Natural killer cell (primary cell): ENCODE measurements at places on chromosomes 13 and 19.

- DNase-seq = peak; percentile 54
These were observed 587 bp downstream of the S1PR4 start for GRCh38 chr19:3178973-3179738.

DNA sequence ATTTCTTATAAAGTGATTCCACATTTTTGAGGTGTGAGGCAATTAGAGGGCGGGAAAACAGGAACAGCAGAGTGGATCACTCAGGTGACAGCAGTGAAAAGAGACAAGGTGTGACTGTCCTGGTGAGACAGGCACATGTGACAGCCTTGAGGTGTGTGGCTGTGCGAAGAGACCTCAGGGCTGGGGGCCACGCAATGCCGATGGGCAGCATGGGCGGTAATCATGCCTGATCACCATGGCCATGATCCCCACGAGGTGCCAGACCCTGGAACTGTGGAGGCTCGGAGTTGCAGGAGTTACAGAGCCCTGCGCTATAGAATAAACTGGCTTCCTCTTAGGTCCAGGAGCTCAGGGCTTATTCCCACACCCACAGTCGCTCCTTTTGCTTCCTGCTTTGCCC lies 2.0 kb downstream of the SPACA6 start:
- DNase-seq = no peak

DNA sequence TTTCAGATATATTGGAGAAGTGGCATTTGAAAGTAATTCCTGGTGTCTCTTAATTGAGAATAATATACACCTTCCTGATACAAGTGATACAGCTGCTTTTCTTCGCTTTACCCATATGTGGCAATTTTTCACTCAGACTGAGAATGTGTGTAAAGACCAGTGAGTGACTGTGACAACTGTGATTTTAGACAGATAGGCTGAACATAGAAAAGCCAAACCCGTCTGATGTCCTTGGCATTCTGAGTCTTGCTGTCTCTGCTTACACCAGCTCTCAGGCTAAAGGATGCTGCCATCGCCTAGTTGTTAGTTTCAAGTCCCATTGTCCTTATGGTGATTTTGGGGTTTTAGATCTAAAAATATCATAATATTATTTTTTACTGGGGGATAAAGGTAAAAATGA lies 492.6 kb downstream of the RFC3 start:
- no peak for DNase-seq

DNA sequence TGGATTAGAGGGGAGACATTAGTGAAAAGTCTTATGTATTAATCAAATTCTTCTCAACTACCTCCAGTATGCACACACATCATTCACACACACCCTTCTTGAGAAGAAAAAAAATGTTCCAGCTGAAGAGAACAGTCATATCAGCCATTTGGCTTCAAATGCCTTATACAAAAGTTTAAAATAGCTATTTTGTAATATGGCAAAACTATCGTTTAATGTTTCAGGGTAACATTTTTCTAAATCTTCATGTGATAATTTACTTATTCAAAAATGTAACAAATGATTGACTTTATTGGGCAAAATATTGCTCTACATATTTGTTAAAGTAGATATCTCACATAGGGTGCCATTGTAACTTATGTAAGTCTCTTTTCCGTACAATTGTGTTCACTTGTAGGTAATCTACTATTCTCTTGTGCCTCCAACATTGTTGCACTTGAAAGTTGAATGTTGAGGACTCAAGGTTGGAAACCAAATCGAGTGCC lies 13.6 kb downstream of the ZIC2 start:
- peak; percentile 11 for DNase-seq

DNA sequence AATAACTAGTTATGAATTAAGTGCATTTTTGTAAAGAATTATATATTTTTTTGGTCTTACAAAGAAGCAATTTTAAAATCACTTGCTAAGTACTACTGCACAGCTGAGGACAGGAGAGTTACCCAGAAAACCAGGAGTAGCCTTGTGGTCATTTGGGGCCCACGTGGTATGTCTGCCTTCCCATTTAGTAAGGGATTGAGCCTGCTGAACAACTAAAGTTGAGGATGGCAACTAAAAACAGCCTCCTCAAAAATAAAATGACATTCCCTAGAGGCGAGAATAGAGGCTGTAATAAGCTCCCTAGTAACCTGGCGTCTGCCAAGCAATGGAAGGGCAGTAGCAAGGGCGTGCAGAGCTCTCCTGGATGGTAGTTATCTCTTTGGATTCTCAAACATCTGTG lies 36.3 kb downstream of the DOCK9 start:
- no peak for DNase-seq

GRCh38 chr19:33414667-33415605 lies 41.4 kb downstream of the CEBPG start:
- no peak for DNase-seq

DNA sequence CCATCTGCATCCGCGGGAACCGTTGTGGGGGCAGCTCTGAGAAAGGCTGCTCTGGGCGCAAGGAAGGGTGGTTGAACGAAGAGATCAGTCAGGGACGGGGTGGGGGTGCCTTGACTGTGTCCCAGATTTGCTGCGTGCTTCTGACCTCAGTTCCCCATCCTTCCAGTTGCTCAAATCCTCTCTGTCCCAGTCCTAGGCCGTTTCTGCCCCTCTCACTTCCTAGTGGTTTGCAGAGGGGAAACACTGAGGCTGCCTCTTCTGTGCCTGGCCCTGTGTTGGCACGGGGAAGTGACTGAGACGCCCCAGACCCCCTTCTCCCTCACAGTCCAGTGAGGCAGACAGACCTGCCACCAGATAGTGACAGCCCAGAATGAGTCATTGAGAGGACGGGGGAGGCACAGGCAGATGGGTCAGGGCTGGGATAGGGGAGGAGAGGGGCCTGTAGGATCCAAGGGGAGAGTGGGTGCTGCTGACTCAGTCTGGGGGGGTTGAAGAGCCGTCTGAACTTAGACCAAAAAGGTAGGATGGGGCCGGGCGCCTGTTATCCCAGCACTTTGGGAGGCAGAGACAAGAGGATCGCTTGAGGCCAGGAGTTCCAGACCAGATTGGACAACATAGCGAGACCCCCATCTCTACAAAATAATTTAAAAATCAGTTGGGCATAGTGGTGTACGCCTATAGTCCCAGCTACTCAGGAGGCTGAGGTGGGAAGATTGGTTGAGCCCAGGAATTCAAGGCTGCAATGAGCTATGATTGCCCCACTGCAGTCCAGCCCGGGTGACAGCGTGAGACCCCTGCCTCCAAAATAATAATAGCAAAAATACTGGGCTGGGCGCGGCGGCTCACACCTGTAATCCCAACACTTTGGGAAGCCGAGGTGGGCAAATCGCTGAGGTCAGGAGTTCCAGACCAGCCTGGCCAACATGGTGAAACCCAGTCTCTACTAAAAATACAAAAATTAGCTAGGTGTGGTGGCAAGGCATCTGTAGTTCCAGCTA lies 26.5 kb downstream of the NUMBL start:
- peak; percentile 24 for DNase-seq

- DNase-seq = peak; percentile 86
These were observed 1.1 kb upstream of the ZNF763 start for GRCh38 chr19:11963566-11964355.

GRCh38 chr13:25453850-25454365 lies 82.1 kb downstream of the ATP8A2 start:
- no peak for DNase-seq

GRCh38 chr13:99354371-99354951 lies 47.3 kb upstream of the GPR183 start:
- no peak for DNase-seq

DNA sequence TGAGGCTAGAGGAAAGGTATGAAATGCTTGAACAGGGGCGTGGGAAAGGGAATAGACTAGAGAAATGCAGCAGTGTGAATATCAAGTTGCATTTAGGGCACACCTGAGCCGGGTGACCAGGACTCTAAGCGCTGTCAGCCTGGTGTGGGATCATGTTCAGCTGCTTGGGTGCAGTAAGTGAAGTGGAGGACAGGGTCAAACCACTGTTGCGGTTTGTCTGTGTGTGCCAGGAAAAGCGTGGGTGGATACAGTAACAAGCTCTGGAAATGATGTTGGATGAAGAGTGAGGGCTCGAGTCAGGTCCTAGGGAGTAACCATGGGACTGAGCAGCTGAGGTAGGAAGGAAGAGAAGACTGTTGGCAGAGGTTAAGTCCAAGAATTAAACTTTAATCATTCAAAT lies 15.8 kb downstream of the DGKH start:
- no peak for DNase-seq

- no peak for DNase-seq
These were observed 25.0 kb downstream of the ATP8B3 start for GRCh38 chr19:1787116-1787515.
